ENCODE measurements at places on chromosomes 1 and 21.

- no peak for DNase-seq
These were observed 7.2 kb downstream of the PRDM2 start for GRCh38 chr1:13707164-13707563.

DNA sequence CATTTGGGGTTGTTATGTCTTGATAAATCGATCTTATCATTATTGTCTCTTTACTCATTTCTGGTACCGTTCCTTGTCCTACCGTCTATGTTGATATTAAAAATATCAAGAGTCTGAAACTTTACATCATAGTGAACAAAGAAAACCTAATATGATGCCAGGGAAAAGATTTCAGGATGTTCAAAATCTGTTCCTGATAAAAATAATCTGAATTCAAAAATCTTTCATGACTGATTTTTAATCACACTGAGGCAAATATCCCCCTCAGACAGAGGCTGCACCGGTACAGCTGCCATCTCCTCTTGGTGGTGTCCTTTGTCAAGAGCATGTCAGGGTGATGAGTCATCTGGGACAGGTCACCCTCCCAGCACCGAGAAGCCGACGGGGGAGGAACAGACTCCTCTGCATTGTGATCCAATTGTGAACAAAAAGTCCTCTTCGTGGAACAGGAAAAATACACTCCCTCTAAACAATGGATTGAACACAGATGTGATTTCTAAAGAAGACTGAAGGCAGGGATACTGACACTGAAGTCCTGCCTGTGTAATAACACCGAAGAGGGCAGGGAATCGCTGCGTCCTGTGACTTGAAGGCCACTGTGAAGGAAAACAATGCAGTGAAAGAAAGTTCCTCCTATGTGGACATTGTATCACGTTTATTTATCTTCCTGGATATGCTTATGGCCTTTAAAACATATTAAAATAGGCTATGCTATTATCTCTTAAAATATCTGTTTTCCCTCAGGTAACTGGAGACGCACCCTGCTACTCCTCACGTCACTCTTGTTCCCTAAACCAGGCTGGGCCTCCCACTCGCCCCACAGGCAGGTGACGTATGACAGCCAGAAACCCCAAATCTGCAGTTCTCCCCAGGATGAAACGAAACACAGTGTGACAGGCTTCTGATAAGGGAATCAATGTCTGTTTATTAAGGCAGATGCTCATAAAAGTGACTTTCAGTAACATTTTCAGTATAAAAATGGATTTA, 4.3 kb upstream of the SPATC1L start:
- DNase-seq, result no peak

GRCh38 chr1:223197923-223198627, 55.0 kb upstream of the TLR5 start:
- DNase-seq, result no peak

DNA sequence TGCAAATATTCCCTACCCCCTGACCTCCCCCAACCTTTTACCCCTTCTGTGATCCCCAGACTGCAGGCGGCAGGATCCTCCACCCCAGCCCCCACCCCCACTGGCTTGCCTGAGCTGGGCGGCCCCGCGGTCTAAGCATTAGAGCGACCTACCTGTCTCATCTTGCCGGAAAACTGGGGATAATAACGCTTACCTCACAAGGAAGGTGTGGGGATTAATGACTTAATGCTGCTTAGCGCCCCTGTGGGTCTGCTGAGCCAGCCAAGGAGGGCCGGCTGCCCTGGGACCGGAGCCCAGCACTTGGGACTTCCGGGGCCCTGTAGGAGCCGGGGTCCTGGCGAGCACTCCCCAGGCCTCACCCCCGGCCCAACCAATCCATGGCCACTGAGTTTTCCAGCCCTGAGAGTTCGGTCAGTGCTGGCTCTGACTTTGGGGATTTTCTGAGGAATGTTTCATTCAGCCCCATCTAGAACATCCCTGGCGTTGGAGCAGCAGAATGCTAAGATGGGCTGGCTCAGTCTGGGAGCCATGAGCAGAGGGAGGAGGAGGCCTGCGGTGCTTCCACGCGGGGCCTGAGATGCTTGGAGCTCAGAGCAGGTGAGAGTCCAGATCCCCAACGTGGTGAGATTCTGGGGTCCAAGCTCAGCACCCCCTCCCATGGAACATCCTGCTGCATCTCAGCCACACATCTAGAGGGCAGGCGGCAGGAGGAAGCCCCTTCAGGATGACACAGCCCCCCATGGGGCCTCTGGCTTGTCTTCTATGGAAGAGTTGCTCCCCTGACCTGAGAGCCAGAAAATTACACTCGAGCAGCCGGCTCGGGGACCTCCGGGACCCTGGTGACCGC, 97.9 kb downstream of the RIPK4 start:
- no peak for DNase-seq
